Endodermal cell (in vitro differentiated cells): ENCODE measurements at places on chromosomes 5 and 9. TPM values are rescaled to one million over a fixed set of nuclear protein-coding genes. Genes with fewer than 3 reads are reported as not detected.

- DNase-seq, result no peak
These were observed 58.8 kb downstream of the ARHGAP26 start for GRCh38 chr5:142828797-142829535.

DNA sequence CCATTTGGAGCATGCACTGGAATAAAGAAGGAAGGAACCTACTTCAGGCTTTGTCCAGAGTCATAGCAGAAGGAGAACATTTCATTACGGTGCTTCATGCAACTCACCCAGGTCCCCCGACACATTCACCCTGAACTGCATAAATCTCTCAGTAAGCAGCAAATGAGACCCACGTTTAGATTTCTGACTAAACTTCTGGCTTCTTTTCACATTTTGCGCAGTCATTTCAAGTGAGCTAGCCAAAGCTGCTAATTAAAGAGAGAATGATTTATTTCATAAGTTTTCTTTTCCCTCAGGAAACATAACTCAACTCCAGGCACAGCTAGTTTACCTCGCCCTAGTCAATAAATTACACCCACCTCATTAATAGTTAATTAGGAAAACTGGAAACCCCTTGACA lies 88.6 kb upstream of the GAS1 start:
- no peak for DNase-seq

IL33 gene
- total RNA-seq, result 0.21 to 0.33 TPM in 2 of 3 replicates, not detected in the other

DNA sequence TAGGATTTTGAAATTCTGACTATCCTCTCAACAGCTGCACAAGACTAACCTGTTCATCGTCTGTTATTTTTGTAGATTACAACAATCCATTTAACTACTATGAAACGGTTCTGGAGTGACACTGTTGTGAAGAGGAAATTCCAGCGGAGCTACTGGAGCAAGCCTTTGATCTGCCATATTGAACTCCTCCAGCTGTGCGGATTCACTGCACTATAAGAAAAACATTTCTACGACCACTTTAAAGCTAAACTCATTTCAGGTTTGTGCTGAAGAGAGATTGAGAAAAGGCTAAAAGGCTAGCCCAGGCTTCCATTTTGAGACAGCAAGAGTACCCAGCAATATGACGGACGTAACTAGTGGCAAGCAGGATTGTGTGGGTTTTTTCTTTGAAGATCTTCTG lies 104.9 kb upstream of the ANKH start:
- DNase-seq, result no peak

SLF1 gene
- 20.2 to 32.4 TPM (median 32.4 TPM) in 3 replicates for total RNA-seq
